ENCODE measurements at places on chromosomes 13 and 19. TPM values are rescaled to one million over a fixed set of nuclear protein-coding genes. Genes with fewer than 3 reads are reported as not detected.

- no peak for DNase-seq
Observed at GRCh38 chr13:32381539-32381938, 46.4 kb downstream of the N4BP2L1 start.

- DNase-seq = no peak
Observed at GRCh38 chr19:53989600-53990533, 1.6 kb upstream of the CACNG6 start.

DNA sequence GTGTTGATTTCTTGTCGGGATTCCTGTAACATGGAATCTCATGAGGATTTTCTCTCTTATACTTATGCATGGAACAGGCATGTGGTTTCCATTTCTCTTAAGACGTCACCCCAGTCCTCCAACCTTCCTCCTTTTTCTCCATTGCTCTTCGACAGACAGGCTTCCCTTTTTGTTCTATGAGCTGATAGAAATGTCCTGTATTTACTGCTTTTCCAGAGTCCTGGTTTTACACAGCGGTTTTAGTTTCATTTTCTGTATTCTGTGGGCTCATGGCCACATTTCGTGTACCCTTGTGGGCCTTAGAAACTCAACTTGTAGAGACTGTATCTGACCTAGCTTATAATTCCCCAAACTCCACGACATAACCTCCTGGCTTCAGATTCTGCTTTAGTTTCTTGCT, 113.1 kb downstream of the PAN3 start:
- DNase-seq = no peak

DNA sequence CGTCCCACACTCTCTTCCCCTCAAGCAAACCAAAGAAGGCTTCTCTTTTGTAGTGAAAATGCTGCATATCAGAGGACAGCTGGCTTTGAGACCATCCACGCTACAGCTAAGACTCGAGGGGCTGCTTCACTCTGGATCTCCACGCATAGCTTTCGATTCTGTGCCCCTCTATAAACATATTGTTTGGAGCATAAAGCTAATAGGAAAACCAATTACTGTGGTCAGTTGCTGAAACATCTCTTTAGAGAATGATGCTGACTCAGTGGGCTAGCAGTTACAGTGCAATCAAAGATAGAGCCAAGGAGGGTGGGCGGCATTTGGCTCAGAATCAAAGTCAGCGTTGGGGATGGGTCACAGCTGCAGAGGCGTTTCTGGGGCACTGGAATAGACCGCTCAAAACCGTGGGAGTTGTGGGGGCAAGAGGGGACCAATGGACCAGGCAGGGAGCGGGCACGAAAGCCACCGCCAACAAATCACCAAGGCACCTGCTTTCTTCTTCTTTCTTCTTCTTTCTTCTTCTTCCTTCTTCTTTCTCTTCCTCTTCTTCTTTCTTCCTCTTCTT, 76.7 kb downstream of the RASL11A start:
- DNase-seq = no peak

GRCh38 chr19:1837625-1838105, 10.6 kb downstream of the REXO1 start:
- DNase-seq = no peak

DNA sequence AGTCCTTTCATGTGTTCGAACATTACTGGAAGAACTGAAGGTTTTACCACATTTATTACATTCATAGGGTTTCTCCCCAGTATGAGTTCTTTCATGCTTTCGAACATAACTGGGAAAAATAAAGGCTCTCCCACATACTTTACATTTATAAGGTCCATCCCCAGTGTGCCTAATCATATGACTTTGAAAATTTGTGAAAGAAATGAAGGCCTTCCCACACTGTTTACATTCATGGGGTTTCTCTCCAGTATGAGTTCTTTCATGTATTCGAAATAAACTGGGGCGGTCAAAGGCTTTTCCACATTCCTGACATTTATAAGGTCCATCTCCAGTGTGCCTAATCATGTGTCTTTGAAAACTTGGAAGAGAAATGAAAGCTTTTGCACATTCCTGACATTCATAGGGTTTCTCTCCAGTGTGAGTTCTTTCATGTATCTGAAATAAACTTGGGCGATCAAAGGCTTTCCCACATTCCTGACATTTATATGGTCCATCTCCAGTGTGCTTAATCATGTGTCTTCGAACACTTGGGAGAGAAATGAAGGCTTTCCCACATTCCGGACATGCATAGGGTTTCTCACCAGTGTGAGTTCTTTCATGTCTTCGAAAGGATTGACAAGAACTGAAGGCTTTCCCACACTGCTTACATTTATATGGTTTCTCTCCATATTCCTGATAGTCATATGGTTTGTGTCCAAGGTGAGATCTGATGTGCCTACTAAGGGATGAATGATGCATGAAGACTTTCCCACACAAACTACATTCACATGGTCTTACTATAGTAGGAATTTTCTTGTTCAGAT, 24.0 kb downstream of the ZNF564 start:
- DNase-seq = peak; percentile 59

DNA sequence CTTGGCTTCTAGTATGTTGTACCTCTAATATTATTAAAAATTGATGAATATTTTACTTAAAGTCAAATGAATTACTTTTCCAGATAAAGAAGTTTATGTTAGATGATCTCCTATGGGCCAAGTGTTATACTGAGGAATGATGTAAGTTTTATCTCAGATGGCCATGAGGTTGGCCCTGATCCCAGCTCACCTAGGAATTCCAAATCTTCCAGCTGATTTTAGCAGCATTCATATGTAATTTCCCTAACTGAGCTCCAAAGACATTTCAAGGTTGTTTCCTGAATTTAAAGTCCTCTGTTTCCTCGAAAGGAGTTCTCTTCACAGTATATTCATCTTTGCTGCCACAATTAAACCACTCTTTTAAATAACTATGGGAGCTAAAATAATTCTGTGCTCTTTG, 1670.4 kb upstream of the SPRY2 start:
- DNase-seq = no peak

DNA sequence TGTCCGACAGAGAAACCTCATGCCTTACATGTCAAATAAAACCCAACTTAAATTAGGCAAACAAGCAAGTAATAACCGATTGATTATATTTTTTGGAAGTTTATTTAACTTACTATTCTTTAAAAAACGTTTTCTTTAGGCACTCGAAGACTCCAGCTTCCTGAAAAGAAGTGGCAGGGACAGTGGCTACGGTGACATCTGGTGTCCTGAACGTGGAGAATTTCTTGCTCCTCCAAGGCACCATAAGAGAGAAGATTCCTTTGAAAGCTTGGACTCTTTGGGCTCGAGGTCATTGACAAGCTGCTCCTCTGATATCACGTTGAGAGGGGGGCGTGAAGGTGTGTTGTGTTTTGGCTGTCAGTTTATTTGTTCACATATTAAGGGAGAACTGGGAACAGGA, 164.4 kb downstream of the LMO7 start:
- no peak for DNase-seq

GRCh38 chr19:7916103-7916954, 1.7 kb downstream of the TGFBR3L start:
- no peak for DNase-seq

GRCh38 chr19:54422136-54422535, 6.9 kb downstream of the TTYH1 start:
- DNase-seq = no peak

GRCh38 chr13:58437427-58437826, 805.9 kb downstream of the PCDH17 start:
- no peak for DNase-seq

DNA sequence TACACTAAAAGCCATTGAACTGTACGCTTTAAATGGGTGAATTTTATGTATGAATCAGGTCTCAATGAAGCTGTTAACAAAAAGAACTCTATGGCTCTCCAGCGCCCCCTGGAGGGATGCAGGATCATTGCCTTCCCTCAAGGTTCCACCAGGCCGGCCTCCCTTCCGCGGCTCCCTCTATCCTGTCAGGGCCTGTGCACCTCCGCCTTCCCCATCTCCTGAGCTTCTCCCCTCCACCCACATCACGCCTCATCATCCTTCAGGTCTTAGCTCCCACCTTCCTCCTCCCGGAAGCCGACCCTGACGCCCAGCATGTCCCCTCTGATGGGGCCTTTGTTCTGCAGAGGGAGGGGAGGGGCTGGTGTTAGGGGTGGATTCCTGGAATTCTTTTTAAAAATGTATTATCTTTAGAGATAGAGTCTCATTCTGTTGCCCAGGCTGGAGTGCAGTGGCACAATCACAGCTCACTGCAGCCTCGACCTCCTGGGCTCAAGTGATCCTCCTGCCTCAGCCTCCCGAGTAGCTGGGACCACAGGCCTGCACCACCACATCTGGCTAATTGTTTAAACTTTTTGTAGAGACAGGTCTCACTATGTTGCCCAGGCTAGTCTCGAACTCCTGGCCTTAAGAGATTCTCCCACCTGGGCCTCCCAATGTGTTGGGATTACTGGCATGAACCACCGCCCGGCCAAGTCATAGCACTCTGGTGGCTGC, 27.7 kb downstream of the MEIS3 start:
- DNase-seq = peak; percentile 73

DNA sequence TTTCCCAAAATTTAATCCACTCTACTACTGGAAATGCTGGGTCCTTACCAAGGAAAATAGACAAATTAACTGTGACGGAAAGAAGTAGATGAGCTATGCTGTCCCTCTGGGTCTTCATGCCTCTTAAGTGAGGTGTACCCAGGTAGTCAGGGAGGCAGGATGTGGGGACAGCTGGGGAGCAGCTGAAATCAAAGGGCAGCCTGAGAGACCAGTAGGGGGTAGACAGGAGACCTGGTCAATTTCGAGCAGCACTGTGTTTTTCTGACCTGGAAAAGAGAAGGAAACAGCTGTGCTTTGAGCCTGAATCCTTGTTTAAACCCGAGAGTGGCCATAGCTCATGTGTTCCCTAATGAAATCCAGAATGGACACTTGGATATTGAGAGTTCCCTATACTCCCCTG, 587.3 kb downstream of the EFNB2 start:
- DNase-seq = no peak

DNA sequence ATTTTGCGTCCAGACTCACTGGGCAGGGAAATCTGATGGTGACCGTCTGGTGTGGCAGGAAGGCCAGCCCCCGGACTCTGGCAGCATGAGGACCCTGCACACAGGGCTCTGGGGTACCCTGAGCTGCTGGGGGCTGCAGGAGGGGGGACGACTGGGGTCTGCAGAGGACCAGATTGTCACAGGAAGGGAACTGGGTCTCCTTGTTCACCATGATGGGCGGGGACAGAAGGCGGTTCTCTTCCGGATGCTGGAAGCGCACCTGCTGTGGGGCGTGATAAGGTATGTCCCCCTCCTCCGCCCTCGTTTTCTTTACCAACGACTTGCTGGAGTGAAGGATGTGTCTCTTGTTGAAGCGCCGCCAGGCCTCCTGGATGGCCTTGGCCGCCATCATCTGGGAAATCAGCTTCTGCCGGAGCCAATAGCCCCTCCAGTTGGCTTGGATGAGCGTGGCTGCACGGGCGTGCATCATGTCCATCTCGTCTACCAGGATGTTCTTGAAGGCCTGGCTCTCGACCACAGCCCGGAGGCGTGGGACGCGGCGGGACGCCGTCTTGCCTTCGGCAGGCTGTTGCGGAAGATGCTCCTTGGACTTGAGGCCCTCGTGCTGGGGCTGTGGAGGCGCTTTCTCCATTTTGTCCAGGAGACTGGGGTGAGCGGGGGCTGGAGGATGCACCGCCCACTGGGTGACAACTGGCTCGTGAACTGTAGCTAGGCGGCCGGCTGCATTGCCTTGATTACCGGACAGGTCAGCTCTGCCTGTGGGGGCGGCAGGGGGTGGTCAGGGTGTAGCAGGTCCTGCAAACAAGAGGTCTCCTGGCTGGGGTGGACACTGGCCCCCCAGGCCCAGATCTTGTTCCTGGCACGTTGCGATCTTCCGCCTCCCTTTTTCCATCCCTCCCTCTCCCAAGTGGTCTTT, 7.2 kb downstream of the IQCN start:
- no peak for DNase-seq

DNA sequence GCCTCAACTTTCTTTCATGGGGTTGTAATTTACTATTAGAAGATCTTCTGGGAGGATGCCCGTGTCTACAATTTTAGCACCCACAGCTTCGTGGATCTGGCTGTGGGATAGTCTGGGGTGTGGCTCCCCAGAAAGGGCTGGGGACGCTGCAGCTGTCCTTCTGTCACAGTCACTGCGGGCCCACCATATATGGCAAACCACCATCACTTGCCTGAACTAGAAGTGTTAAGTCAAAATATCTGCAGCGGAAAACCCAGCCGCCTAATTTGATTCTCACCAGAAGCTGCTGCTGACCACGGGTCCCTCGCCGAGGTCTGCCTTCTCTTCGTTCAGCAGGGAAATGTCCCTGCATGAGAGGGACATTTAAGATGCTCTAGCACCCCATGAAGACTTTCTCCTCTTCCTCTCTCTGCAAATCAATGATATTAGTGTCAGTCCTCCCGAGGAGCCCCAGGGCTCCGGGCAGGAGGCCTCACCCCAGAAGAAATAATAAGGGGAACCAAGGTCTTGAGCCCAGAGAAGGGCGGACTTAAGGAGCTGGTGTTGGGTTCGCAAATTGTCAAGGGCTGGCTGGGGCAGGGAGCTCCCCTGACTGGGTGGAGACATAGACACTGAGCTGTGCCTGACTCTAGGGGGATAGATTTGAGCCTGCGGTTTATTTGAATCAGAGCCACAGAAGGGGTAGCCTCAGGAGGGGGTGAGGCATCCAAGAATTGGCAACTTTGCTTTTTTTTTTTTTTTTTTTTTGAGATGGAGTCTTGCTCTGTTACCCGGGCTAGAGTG, 3.0 kb upstream of the MATK start:
- no peak for DNase-seq

GRCh38 chr19:10292789-10293636, 3.3 kb downstream of the ICAM5 start:
- no peak for DNase-seq

- DNase-seq = no peak
Observed at GRCh38 chr13:108377646-108378206, 108.2 kb downstream of the TNFSF13B start.

DNA sequence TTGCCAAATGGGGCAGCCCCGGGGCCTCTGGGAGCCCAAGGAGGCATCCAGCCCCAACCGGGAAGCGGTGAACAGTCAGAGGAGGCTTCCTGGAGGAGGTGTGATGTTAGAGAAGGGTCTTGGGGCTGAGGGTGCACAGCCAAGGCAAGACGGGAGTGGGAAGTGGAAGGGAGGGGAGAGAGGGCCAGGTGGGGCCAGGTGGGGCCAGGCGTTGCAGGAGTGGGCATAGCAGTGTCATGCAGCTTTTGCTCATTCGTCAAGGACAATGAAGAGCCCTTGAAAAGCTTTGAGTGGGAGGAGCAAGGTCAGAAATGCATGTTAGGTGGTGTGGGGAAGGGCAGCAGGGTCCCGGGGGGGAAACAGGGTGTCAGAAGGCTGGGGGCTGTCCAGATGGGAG, 1.8 kb downstream of the FBN3 start:
- no peak for DNase-seq

GRCh38 chr13:51643882-51644281, 59.6 kb downstream of the WDFY2 start:
- DNase-seq = no peak

The GALP gene
- not detected for total RNA-seq

The PGLYRP2 gene
- total RNA-seq = not detected

The KIR3DL1 gene
- not detected for total RNA-seq

The HIPK4 gene
- total RNA-seq = 0.37 TPM

The PSG7 gene
- not detected for total RNA-seq

The TNNI3 gene
- 18.2 TPM for total RNA-seq

The ATP7B gene
- 0.43 TPM for total RNA-seq

The GYS1 gene
- 47.5 TPM for total RNA-seq

The SLC5A5 gene
- total RNA-seq = 0.18 TPM

The IGFL1 gene
- total RNA-seq = 2.6 TPM
